Activated T-cell treated with anti-CD3 and anti-CD28 coated beads, Interleukin-2, amount 50 U/mL, for 24 hours (primary cell): ENCODE measurements at places on chromosomes 2 and 18.

DNA sequence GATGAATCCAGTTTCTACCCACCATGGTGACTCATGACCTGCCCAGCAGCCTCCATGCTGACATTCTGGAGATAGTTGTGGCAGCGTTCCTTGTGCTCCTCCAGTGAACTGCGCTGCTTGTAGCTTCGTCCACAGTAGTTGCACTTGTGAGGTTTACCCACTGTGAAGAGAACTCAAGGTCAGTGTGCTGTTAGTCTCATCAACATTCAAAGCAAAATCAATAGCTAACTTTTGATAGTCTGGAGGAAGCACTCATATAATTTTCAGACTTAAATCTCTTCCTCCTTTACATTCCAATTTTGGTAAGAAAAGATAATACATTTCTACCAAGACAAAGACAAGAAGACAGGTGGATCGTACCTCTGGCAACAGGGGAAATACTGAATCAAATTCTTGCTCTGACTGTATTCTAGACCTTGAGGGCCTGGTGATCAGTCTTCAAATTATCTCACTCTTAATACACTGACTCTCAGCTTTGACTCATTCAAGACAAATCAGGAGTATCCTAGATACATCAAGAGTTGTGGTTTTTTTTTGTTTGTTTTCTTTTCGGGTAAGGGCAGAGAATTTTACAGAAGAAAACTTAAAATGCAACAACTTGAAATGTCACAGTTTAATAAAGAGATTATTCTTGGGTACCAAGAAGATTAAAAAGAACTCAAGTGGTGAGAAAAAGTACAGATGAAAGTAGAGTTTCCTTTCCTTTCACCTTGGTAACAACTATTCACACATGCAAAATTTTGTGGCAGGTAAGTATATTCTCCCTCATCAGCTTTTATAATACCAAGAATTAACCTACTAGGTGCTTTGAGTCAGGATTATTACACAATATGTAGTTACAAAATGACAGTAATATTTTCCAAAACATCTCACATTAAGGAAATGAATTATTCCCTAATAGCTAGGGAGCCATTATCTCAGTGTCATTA, 129.2 kb downstream of the IKZF2 start:
- H3K27me3 ChIP-seq, result peaks cover 9% of the 10 kb centered on the region
- H3K36me3 ChIP-seq, result no peaks in the 10 kb centered on the region
- H3K27ac ChIP-seq, result peak overlapping the region; percentile 93

GRCh38 chr2:70069049-70069448, 18.2 kb upstream of the PCBP1 start:
- peak overlapping the region; percentile 93 for H3K27ac ChIP-seq
- DNase-seq, result peak; percentile 64
- no peaks in the 10 kb centered on the region for H3K27me3 ChIP-seq
- H3K4me1 ChIP-seq, result peaks cover 51% of the 10 kb centered on the region
- peaks cover 66% of the 10 kb centered on the region for H3K36me3 ChIP-seq

DNA sequence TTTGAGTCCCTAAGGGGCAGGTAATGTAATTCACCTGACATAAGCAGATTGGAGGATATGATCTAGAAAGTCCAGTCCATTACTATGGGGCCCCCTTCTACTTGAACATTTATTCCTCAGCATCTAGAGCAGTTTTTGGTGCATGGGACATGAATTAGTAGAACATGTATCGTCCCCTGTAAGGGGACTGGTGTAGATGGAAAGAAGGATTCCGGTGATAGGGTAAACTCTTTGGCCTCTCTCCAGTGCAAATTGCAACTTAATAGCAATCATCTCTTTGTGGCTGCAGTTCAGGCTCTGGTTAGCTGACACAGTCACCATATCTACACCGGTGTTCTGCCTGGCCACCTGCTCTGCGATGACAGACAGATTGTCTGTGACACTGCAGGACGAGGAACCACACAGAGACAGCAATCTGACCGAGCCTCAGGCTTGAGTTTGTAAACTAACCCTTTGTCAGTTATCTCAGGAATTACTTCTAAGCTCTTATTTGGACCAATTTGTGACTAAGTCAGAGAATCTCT, 6.4 kb upstream of the SLC8A1 start:
- no peaks in the 10 kb centered on the region for H3K4me1 ChIP-seq
- peaks cover 8% of the 10 kb centered on the region for H3K27me3 ChIP-seq
- no peak overlapping the region for H3K27ac ChIP-seq
- DNase-seq, result no peak

GRCh38 chr2:174442546-174443510, 44.0 kb downstream of the GPR155 start:
- H3K27ac ChIP-seq, result no peak overlapping the region
- H3K27me3 ChIP-seq, result no peaks in the 10 kb centered on the region
- no peak overlapping the region for H3K4me3 ChIP-seq
- H3K36me3 ChIP-seq, result peaks cover 53% of the 10 kb centered on the region
- H3K4me1 ChIP-seq, result no peaks in the 10 kb centered on the region

GRCh38 chr2:110873056-110873502, 140.7 kb downstream of the ACOXL start:
- H3K4me1 ChIP-seq, result peaks cover 38% of the 10 kb centered on the region
- H3K27ac ChIP-seq, result peak overlapping the region; percentile 33
- peaks cover 81% of the 10 kb centered on the region for H3K27me3 ChIP-seq
- H3K36me3 ChIP-seq, result no peaks in the 10 kb centered on the region
- H3K4me3 ChIP-seq, result no peak overlapping the region
- no peak for DNase-seq

DNA sequence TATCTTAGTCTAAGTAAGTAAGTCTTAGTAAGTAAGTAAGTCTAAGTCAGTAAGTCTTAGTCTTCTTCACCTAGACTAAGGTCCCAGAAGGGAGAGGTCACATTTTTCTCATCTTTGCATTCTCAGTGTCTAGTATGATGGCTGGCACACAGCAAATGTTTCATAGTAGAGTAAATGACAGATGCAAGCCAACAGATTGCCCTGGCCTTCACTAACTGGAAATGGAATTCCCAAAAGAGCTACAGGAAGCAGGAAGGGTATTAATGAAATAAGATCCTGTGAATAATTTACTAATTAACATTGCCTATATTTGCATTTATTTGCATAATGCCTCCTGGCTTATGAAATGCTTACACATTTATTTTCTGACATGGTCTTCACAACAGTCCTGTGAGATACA, 221.6 kb downstream of the RAD51AP2 start:
- H3K36me3 ChIP-seq, result no peaks in the 10 kb centered on the region
- no peak for DNase-seq
- H3K27ac ChIP-seq, result no peak overlapping the region
- H3K4me3 ChIP-seq, result no peak overlapping the region
- no peaks in the 10 kb centered on the region for H3K27me3 ChIP-seq
- H3K4me1 ChIP-seq, result no peaks in the 10 kb centered on the region

DNA sequence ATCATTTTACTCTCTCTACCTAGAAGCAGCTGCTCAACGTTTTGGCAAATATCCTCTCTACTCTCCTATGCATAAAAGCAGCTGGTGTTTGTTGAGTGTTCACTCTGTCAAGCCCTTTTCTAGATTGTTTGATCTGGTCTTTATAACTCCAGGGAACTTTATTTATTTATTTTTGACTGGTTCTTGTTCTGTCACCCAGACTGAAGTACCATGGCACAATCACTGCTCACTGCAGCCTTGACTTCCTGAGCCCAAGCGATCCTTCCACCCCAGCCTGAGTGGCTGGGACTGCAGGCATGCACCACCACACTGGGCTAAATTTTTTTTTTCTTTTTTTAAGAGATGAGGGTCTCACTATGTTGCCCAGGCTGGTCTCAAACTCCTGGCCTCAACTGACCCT, 12.7 kb downstream of the CATIP start:
- peaks cover 14% of the 10 kb centered on the region for H3K4me1 ChIP-seq
- H3K27me3 ChIP-seq, result no peaks in the 10 kb centered on the region
- DNase-seq, result no peak

DNA sequence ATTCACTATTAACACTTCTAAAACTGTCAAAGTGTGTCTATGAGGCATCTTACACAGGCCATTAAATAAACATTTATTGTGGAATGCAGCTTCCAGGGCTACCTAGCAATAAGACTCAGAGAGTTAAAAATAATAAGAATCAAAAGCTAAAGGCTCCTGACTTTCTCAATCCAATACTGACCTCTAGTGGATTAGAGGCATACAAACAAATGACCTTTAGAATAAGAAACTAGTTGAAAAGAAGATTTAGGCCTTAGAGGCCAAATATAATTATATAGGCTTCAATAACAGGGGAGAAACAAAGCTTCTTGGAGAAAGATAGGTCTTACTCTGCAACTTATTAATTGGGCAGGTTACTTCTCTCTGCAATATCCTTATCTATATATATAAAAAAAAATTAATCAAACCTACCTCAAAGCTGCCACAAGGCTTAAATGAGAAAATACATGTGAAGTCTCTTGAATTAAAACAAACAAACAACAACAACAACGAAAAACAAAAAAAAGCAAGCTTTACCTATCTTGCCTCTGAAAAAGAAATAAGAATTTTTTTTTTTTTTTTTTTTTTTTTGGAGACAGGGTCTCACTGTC, 246.1 kb downstream of the EXOC6B start:
- no peaks in the 10 kb centered on the region for H3K36me3 ChIP-seq
- no peak for DNase-seq
- no peak overlapping the region for H3K27ac ChIP-seq

- no peak for DNase-seq
- no peaks in the 10 kb centered on the region for H3K36me3 ChIP-seq
- no peak overlapping the region for H3K4me3 ChIP-seq
These were observed 414.5 kb downstream of the STK39 start for GRCh38 chr2:167832868-167833287.

GRCh38 chr2:11698009-11698922, 28.3 kb upstream of the NTSR2 start:
- DNase-seq, result no peak
- no peaks in the 10 kb centered on the region for H3K4me1 ChIP-seq
- H3K4me3 ChIP-seq, result no peak overlapping the region

- no peak for DNase-seq
- H3K36me3 ChIP-seq, result no peaks in the 10 kb centered on the region
- H3K4me1 ChIP-seq, result no peaks in the 10 kb centered on the region
- no peak overlapping the region for H3K4me3 ChIP-seq
- H3K27ac ChIP-seq, result no peak overlapping the region
These were observed 170.6 kb downstream of the DLGAP1 start for GRCh38 chr18:4284528-4284927.

DNA sequence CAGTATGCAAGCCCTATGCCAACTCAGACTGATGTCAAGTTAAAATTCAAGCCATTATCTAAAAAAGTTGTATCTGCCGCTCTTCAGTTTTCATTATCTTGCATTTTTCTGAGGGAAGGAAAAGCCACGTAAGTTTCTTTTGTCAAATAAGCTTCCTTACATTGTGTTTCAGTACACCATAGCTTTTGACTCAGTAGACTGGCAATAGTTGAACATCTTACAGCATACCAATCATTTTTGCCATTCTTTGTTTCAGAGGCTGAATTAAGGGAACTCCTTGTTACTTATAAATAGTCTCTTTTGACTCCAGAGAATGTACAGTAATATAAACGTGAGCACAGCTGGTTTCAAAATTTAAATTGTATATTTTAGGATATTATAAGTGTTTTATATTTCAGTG, 120.6 kb downstream of the EHBP1 start:
- DNase-seq, result no peak
- H3K4me1 ChIP-seq, result no peaks in the 10 kb centered on the region
- peaks cover 44% of the 10 kb centered on the region for H3K36me3 ChIP-seq
- H3K4me3 ChIP-seq, result no peak overlapping the region
- H3K27ac ChIP-seq, result no peak overlapping the region

DNA sequence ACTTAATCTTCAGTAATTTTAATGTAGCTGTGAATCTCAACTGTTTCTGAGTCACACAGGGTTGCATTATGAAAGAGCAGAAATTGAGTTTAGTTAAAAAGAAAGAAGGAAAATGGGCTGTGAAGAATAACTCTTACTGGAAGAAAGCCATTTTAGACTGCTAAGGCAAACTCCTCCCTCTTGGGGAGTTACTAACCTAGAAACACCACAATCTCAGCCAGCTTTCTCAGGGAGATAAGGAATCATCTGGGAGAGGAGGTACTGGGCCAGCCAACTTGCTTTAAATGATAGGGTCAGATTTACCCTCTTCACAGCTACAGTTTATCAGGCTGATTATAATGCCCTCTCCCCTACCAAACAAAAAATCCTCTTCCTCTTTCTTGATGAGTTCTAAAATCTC, 119.5 kb downstream of the CCDC148 start:
- H3K4me3 ChIP-seq, result no peak overlapping the region
- H3K4me1 ChIP-seq, result no peaks in the 10 kb centered on the region
- H3K27ac ChIP-seq, result no peak overlapping the region
- H3K36me3 ChIP-seq, result no peaks in the 10 kb centered on the region
- no peak for DNase-seq
- peaks cover 14% of the 10 kb centered on the region for H3K27me3 ChIP-seq

- no peak for DNase-seq
- H3K27me3 ChIP-seq, result no peaks in the 10 kb centered on the region
- peaks cover 64% of the 10 kb centered on the region for H3K36me3 ChIP-seq
- no peak overlapping the region for H3K27ac ChIP-seq
- peaks cover 5% of the 10 kb centered on the region for H3K4me1 ChIP-seq
- no peak overlapping the region for H3K4me3 ChIP-seq
These were observed 47.1 kb downstream of the HDAC4 start for GRCh38 chr2:239353692-239354091.

GRCh38 chr2:44869761-44870160, 71.7 kb upstream of the SIX3 start:
- no peaks in the 10 kb centered on the region for H3K36me3 ChIP-seq
- no peaks in the 10 kb centered on the region for H3K4me1 ChIP-seq
- H3K27me3 ChIP-seq, result peaks cover 20% of the 10 kb centered on the region
- H3K4me3 ChIP-seq, result no peak overlapping the region
- no peak for DNase-seq
- H3K27ac ChIP-seq, result no peak overlapping the region

DNA sequence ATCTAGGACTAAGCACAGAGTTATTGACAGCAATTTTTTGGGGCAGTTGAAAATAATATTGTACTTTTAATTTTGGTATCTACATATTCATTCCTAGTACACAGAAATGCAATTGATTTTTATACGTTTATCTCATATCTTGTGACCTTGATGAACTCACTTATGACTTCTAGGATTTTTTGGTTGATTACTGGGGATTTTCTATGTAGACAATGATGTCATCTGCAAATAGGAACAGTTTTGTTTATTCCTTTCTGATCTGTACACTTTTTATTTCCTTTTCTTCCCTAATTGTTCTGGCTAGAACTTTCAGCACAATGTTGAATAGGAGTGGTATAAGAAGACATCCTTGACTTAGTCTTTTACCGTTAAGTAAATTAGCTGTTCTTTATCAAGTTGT, 143.5 kb upstream of the PGAP1 start:
- no peak overlapping the region for H3K4me3 ChIP-seq
- peaks cover 72% of the 10 kb centered on the region for H3K4me1 ChIP-seq
- peaks cover 85% of the 10 kb centered on the region for H3K36me3 ChIP-seq
- no peak for DNase-seq

- no peak for DNase-seq
- peaks cover 73% of the 10 kb centered on the region for H3K36me3 ChIP-seq
- peaks cover 47% of the 10 kb centered on the region for H3K4me1 ChIP-seq
- H3K4me3 ChIP-seq, result no peak overlapping the region
- peak overlapping the region; percentile 81 for H3K27ac ChIP-seq
These were observed 8.1 kb downstream of the GMCL1 start for GRCh38 chr2:69837533-69837932.

- no peak for DNase-seq
- H3K27me3 ChIP-seq, result no peaks in the 10 kb centered on the region
- H3K27ac ChIP-seq, result no peak overlapping the region
- H3K4me1 ChIP-seq, result no peaks in the 10 kb centered on the region
- H3K36me3 ChIP-seq, result no peaks in the 10 kb centered on the region
- no peak overlapping the region for H3K4me3 ChIP-seq
These were observed 446.9 kb upstream of the NRP2 start for GRCh38 chr2:205235434-205235833.
